CD4-positive, alpha-beta T cell treated with Interleukin-4 for 1 hour (primary cell): ENCODE measurements at places on chromosomes 3 and 15.

DNA sequence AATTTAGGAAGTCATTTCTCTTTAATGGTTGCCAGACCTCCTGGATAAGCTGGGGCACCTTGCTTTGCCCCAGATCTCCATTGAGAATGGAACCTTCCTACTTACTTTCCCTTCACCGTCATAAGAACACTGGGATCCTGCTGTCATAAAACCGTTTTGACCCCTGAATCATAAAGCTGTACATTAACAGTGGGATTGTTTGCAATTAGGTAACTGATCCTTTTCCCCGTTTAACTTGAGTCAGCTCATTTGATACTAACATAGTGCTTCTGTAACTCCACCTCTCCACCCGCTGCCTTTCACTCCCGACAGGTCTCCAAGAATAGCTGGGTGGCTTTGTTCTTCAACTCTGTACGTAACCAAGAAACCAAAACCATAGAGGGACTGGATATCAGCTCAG is 308.2 kb upstream of the WNT5A start:
- DNase-seq: no peak

DNA sequence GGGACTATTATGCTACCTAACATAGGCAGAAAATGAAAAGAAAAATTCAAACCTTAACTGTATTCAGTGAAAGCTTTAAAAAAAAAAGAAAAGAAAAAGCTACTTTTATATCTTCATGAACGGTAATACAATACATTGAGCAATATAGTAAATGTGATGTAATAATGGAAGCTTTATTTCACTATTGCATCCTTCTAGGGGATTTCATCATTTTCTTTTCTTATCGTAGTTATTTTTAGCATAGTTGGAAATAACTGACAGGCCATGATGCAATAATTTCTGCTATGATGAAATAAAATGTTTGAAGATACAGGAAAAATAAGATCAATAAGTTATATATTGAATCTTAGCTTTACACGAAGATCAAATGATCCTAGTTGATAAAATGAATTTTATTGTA is 40.3 kb upstream of the ZCWPW2 start:
- DNase-seq: no peak

GRCh38 chr15:27235161-27235560 is 264.2 kb downstream of the GABRG3 start:
- DNase-seq: no peak

DNA sequence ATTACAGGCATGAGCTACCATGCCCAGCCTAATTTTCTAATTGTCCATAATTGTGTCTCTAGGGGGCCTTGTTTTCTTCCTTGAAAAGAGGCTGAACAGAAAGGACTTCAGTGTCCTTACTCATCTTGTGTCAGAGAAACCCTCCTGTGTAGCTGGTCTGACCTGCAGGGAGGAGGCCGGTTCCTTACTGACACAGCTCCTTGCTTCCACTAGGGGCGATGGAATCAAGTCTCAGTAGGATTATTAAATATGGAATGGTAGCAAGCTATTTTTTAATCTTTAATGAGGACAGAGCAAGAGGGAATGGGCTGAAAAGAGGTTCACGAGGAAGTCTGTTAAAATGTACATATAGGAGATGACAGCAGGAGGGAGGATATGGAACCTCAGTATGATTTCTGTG is 8.6 kb downstream of the LPCAT4 start:
- DNase-seq: no peak

DNA sequence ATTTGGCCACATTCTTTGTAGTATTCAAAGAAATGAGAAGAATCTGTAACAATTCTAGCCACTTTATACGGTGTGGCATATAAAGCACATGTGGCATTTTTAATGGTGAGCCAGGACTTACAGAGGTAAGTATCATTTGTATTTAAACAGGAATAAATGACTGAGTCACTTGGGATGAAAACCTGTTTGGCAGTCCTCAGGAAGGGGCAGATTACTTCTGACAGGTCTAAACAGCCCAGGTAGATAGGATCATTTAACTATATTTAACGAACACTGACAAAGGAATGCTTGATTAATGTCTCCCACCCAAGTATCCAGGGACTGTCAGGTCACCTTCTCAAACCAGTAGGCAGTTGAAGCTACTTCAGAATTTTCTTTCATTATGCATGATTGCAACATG is 241.5 kb upstream of the SATB1 start:
- no peak for DNase-seq
